Inflammatory macrophage treated with lipopolysaccharide for 4 hours (primary cell): ENCODE measurements at places on chromosomes 7 and 10.

GRCh38 chr10:104437226-104437625 lies 83.6 kb downstream of the CFAP58 start:
- no peak for DNase-seq

DNA sequence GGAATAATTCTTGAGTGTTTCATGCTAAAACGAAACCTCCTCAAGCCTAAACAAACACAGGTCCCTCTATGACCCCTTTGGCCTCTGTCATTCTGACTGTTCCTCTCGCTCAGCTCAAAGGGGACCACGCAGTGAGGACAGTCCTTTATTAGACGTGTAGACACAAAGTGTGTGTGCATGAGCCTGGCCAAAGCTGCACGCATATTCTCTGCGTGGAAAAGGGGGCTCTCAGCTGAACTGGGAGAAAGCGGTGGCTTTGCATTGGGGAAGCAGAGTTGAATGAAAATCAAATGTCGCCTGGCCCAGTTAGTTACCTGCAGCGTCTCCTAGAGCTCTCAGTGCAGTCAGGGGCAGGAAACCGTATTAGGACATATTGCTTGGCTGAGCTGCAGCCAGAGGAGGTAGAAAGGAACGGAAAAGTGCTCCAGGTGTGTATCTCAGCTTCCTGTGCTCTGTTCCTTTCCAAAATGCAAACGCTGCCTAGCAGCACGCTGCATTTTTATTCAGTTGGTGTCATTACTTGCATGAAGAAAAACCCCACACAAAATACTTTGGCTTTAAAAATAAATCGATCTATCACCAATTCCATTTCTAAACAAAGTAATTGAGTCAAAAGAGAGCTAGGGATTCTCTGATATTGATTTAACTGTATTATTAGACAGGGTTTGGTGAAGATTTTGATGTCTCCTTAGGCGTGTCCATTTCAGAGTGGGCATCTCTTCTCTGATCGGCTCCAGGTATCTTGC lies 4.9 kb downstream of the GATA3 start:
- no peak for DNase-seq

DNA sequence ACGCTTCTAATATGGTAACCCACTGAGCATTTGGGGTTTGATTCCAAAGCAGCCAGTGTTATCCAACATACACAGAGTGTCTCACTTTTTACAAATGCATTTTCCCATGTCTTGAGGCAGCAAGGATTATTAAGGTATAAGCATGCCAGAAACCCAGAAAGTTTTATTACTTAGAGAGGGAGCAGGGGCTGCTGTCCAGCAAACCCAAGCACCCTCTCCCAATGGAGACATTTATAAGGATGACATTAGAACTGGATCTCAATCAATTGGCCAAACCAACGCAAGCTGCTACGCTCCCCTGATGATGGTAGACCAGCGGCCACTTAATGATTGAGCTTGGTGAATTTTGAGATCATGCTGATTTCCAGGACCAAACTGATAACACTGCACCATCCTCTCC lies 176.3 kb downstream of the FANK1 start:
- no peak for DNase-seq

GRCh38 chr7:147586526-147586925 lies 1004.0 kb upstream of the C7orf33 start:
- no peak for DNase-seq
